ENCODE measurements at places on chromosomes 1 and 21.
A peak's percentile ranks its signal among the peaks of the same experiment; 100 is the strongest.

DNA sequence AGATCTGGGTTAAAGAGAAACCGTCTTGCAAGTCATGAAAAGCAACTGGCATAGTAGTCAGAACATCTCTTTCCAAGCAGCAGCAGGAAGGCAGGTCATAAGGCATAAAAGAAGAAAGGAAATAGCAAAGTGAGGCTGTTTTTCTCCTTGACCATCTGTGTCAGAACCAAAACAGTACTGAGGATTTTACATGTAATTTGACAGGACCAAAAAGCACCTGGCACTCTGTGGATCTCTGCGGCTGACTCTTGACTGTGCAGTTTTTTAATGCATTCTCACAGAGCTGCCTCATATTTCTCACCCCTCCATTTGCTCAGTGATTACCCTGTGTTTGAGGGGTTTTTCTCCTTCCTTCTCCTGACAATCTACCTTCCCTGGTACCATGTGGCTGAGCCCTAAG is 17.7 kb downstream of the TBX15 start:
- no peak for DNase-seq

GRCh38 chr1:59041646-59042277 is 255.1 kb upstream of the FGGY start:
- DNase-seq: no peak

- DNase-seq: no peak
Measured at GRCh38 chr1:7534061-7534825, 236.9 kb upstream of the VAMP3 start.

- DNase-seq: no peak
Measured at GRCh38 chr21:16796776-16797175, 716.1 kb upstream of the CXADR start.

GRCh38 chr1:43058545-43059360 is 100.1 kb upstream of the SLC2A1 start:
- peak; percentile 39 for DNase-seq

DNA sequence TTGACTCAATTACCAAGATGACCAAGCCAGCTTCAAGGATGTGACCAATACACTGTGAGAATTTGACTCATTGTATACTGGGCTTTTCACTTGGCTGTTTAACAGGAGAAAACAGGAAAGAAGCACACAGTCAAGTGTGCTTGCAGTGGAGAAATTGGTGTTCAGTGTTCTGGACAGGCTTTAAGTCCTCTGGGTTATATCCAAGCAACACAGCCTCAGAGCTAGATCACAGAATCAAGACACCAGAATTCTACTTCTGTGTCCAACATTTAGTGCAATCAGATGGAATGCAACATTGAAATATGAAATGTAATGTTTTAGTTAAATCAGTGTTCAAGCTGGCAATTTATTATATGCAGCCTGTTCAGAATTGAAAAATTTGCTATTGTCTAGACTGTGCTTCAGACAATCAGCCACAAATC is 694.4 kb downstream of the LTN1 start:
- no peak for DNase-seq

- DNase-seq: no peak
Measured at GRCh38 chr1:29805122-29805895, 569.0 kb downstream of the PTPRU start.

GRCh38 chr1:51719146-51719545 is 102.3 kb downstream of the OSBPL9 start:
- DNase-seq: no peak

DNA sequence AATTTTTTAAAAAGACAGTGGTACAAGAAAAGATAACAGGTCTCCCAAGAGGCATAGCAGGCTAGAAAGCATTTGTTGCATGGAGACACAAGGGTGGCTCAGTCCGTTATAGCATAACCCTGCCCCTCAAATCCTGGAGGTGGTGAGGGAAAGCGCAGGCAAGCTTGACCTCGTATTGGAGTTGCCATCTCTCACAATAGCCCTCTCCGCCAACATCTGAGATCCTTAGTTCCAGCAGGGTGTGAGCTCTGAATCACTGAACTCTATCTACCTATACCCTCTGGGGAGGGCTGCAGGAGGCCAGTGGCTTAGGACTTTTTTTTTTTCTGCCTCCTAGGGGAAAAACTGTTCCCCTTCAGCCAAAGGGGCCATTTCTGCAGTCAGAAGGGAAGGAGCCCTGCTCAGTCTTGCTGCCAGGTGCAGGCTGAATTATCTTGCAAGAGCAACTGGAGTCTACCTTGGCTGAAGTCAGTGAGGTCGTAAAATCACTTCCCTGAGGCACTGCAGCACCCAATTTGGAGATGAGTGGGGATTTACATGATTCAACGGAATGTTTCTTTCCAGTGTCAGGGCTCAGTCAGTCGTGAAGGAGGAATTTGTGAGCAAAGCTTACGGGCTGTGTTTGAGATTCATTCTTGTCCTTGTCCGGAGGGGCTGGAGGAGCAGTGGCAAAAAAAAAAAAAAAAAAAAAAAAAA is 17.2 kb upstream of the C8A start:
- no peak for DNase-seq

DNA sequence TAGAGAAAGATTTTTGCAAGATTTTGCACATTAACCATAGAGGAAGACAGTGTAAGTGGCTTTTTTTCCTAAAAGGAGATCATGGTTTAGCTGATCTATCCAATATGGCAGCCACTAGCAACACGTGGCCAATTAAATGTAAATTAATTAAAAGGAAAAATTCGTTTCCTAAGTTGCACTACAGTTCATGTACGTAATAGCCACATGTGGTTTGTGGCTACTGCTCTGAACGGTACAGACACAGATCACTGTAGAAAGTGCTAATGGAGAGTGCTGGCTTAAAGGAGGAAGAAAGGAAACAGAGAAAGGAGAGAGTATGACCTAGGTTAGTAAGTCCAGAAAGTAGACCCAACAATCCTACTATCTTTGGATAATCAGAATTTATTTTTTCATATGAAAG is 170.8 kb downstream of the SIPA1L2 start:
- DNase-seq: peak; percentile 17

GRCh38 chr21:43312011-43312410 is 114.9 kb downstream of the SIK1 start:
- no peak for DNase-seq

DNA sequence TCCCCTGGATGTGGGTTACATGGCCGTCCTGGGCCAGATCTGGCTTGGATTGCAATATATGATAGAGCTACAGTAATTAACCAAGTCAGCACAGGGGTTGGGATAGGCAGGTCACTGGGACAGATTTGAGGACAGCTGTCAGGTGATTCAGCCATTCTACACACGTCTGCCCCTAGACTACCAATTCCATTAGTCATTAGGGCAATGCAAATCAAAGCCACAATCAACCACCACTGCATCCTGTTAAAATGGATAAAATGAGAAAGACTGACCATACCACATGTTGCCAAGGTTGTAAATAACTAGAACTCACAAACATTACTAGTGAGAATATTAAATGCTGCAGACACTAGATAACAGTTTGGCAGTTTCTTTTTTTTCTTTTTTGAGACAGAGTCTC is 16.0 kb downstream of the C21orf58 start:
- DNase-seq: no peak

GRCh38 chr1:4702932-4703331 is 48.5 kb downstream of the AJAP1 start:
- DNase-seq: no peak

GRCh38 chr1:114178936-114179335 is 25.3 kb upstream of the SYT6 start:
- DNase-seq: no peak

DNA sequence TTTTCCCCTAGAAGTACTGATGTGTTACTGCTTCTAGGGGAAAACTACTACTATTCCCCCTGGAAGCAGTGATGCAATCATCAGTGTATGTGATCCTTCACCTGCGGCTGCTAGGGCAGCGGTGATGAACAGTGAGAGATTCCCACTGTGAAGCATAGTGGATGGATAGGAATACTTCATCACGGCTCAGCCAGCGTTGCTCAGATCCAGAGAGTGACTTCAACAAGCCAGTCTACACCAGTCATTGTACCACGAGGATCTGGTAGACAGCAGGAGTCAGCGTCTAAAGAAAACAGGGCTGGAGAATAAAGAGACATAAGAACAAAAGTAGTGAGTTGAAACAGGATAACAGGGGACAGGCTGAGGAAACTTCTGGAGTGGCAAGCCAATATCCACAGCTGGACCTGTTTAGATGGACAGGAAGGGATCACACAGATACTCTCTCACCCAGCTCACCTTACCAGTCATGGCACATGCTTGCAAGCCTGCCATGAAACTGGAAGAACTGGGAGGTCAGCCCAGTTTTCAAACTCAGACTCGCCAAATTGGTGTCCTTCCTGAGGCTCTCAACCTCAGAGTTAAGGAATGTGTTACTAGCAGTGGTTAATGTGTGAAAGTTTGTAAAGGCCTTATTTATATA is 42.4 kb upstream of the LRRC52 start:
- no peak for DNase-seq

DNA sequence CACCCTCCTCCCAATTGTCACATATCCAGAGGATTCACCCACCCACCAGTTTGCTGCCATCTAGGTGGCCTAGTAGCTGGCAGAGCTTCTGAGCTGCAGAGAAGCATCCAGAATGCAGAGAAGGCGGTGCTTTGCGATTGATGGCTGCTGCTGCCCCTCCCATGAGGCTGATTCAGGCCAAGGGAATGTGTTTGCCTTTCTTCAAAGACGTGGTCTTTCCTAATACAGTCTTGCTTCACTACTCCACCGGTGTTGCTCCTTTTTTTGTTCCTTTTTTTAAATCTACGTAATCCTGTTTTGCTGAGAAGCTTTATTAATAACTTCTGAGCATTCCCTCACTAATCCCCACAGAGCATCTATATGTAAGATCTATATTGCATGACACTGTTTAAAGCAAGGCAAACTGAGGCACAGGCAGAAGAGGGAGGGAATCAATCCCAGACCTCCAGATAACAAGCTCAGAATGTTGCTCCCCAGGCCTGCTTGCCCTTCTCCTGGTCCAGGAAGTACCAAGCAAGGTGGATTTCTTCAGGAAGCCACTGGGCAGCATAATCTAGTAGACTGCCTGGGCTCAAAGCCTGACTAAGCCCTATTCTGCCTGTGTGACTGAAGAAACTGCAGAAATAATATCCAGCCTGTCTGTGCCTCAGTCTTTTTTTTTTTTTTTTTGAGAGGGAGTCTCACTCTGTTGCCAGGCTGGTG is 275.5 kb upstream of the FMN2 start:
- no peak for DNase-seq

DNA sequence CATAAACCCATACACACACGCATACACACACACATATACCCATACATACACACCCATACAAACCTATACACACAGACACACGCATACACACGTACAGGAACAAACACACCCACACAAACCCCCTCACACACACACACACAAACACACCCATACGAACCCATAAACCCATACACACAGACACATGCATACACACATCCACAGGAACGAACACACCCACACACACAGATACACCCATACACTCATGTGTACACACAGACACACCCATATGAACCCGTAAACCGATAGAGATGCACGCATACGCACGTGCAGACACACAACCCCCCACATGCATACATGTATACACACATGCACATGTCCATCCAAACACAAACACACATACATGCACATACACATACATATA is 9.5 kb downstream of the WNT9A start:
- DNase-seq: no peak

- no peak for DNase-seq
Measured at GRCh38 chr1:203362720-203363025, 11.8 kb upstream of the FMOD start.

DNA sequence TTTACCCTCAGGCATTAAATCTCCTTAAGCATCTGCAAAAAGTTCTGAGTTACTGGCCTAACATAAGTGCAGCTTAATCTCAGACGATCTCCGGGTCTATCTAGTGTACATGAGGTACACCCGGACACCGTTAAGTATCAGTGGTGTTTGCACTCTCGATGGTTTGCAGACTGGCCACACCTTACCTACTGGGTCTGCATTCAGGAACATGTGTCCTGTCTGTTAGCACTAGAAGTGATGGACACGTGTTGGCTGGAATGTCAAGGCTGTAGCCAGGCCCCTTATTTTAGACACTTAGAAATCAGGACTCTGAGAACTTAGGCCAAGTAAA is 783 bp upstream of the AGL start:
- DNase-seq: peak; percentile 6

DNA sequence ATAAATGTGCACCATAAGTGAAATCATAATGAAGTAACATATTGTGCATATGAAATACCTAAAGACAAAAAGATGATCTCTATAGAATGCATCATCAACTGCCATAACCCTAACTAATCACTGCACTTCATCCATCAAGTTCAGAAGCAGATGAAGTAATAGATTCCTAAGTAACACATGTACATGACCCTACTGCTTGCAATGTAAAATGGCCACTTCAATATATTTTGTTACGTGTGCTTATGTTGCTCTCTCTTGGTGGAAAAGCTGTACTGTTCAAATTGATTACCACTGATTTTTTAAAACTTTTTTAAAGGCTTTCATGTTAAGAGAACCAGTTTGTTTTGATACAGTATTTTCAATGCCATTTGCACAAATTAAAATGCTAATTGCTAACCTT is 141.8 kb downstream of the TTLL7 start:
- DNase-seq: no peak

DNA sequence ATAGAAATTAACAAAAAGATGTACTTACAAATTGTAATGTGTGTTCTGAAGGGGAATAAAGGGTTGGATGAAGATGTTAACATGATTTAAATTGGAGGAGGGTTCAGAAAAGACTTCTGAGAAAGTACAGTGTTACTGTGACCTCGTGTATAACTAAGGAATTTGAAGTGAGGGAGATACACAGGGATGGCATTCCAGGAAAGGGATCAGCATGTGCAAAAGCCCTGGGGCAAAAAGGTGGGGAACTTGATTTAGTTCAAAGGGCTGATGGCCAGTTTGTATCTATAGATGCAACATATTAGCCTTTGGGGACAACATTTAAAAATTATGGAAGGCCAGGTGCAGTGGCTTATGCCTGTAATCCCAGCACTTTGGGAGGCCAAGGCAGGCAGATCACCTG is 33.3 kb upstream of the DEGS1 start:
- no peak for DNase-seq

- no peak for DNase-seq
Measured at GRCh38 chr1:246114369-246114768, 392.7 kb downstream of the SMYD3 start.

DNA sequence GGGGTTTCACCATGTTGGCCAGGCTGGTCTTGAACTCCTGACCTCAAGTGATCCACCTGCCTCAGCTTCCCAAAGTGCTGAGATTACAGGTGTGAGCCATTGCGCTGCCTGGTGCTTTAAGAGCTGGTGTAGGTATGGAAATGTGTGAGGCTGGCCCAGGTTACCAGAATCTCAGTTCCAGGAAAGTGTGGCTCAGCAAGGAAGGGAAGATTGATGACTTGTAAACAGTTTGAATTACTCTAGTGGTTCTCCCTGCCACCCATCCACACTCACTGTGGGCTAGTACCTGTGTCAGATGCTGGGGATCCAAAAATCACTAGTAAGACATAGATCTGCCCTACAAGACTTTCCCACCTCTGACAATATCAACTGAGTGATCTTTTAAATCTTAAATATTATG is 34.5 kb upstream of the SLC35D1 start:
- no peak for DNase-seq

GRCh38 chr1:235160383-235160956 is 580 bp downstream of the RBM34 start:
- DNase-seq: no peak

GRCh38 chr1:33516428-33516827 is 44.0 kb downstream of the ZSCAN20 start:
- DNase-seq: no peak

- DNase-seq: no peak
Measured at GRCh38 chr1:70331962-70332361, 22.6 kb downstream of the ANKRD13C start.

- peak; percentile 15 for DNase-seq
Measured at GRCh38 chr21:33025489-33026442, at the start of gene OLIG2. Gene OLIG2 (plus strand): TSS chr21:33025935. CDS start chr21:33026863, 928 bp downstream.

All from activated CD4-positive, alpha-beta T cell treated with anti-CD3 and anti-CD28 coated beads, Interleukin-2, Interleukin-6, amounts not matched to agents 100 ng/mL and 50 ng/mL, durations not matched to agents 16 hours and 8 hours (primary cell).